ENCODE measurements at places on chromosomes 16 and 17.

GRCh38 chr17:227946-228615 lies 46.6 kb upstream of the DOC2B start:
- DNase-seq: no peak

- DNase-seq: no peak
Measured at GRCh38 chr16:29804455-29805231, 1.7 kb upstream of the MAZ start.

DNA sequence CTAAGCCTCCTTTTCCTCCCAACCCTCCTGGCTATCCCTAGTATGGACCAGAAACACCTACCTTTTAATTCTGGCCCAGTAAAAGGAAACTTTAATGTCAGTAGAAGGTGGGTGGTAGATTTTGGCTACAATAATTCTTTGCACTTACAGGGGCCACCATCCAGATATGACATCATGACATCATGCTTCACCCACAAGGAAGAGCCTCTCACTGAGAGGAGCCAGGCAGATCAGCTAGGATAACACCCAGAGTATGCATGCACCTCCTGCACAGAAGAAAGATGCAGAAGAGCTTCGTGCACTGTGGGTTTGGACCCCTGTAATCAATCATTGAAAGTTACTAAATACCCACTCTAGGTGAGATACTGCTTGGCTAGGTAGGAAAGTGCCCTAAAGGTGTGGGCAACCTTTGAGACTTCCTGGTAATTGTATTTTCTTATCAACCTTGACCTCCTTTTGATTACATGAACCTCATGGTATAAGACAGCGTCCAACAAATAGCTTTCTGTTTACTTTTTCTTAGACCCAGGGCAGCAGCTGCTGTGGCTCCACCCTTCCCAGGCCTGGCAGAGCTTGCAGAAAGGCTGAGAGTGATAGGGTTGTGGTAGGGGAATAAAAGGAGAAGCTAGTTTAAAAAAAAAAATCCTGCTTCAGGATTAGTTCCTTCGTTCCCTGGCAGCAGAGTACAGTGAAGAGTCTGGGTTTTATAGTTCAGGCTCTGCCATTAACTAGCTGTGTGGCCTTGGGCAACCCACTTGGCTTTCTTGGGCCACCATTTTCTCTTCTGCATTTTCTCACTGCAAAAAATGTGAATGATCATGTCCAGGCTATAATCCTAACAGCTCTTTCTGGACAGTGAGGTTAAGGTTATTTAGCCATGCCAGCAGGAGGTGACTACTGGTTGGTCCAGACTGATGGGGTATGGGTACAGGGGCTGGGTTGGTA lies 6.2 kb downstream of the MAP3K14 start:
- DNase-seq: no peak

DNA sequence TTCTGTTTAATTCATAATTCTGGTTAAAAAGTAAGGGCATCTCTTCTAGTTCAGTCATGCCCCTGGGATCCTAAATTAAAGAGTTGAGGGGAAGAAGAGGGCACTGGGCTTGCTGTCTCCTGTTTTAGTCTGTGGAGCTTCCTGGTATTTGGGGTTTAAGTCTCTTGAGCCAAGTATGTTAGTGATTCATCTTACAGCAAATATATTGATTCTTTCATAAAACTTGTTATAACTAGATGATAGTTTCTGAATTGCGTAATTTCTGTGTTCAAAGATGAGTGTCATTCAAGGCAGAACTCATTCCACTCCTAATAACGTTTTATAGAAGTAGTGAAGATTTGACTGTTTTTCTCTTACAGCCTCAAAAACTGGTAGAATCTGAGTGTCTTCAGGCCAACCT lies 1.7 kb downstream of the TXNDC17 start:
- DNase-seq: no peak

DNA sequence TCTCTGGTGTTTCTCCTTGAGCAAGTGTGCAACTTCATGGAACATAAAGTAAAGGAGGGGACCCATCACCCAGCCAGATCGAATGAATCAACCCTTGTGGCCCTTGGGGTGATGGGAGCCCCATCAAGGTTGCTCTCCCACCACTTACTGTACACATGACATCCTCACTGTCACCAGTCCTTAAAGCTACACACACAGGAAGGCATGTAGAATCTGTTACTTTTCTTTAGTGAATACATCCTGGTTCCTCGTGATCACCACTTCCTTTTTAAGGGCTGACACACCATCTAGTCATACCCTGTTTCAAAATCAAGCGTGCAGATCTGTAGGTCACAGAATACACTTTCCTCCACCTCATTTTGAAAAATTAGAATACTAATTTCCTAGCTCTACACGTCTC lies 22.6 kb upstream of the MPHOSPH6 start:
- no peak for DNase-seq

GRCh38 chr16:86727131-86727530 lies 148.8 kb downstream of the FOXL1 start:
- DNase-seq: no peak

DNA sequence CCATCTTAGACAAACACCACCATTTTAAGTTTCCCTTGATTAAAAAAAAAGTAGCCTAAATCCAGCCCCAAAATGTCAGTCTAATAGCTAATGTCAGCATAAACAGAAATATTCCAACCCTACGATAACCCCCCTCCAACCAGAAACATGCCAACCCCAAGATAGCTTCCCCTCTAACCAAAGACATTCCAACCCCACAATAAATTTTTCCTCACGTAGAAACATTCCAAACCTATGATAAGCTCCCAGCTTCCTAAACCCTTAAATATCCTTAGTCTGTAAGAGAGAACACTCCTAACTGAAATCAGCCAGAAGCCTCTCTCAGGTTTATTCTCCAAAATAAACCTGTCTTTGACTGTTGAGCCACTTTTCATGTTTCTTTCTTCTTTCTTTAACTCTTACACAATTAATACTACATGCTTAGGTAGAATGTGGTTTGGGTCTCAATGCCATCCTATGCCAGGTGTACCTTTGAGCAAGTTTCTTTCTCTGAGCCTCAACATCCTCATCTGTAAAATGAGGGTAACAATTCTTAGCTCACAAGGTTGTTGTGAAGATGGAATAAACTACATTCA lies 10.5 kb upstream of the KRT38 start:
- DNase-seq: no peak

DNA sequence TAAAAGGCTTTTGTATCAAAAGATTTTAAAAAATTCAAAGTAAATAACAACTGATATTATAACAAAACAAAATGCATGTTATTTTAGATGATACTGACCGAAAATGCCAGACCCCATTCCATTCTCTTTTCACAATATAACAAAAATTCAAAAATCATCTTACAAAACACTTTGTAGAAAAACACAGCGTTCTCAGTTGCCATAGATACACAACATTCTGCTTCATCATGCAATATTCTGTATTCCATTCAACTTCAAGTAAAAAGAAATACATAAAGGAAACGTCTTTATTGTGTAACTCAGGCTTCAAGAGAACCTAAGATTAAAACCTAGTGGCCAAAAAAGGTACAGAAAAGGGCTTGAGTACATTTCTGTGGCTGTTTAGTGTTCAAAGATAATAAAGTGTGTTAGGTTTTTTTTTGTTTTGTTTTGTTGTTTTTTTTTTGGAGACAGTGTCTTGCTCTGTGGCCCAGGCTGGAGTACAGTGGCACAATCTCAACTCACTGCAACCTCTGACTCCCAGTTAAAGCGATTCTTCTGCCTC lies 250.5 kb downstream of the CEP112 start:
- no peak for DNase-seq

All from iPS-NIHi11 (cell line).